ENCODE measurements at places on chromosomes 12 and 14. TPM values are rescaled to one million over a fixed set of nuclear protein-coding genes. Genes with fewer than 3 reads are reported as not detected.

GRCh38 chr12:123393747-123394146 is 9.8 kb downstream of the KMT5A start:
- peaks cover 30% of the 10 kb centered on the region for H3K4me1 ChIP-seq
- H3K36me3 ChIP-seq = peaks cover 22% of the 10 kb centered on the region
- no peak overlapping the region for H3K4me3 ChIP-seq
- no peak overlapping the region for H3K27ac ChIP-seq
- no peak for DNase-seq

- no peak overlapping the region for H3K4me3 ChIP-seq
- DNase-seq = no peak
- no peaks in the 10 kb centered on the region for H3K27me3 ChIP-seq
- no peaks in the 10 kb centered on the region for H3K4me1 ChIP-seq
- H3K27ac ChIP-seq = no peak overlapping the region
- no peaks in the 10 kb centered on the region for H3K36me3 ChIP-seq
Observed at GRCh38 chr12:83559650-83560049, 872.9 kb downstream of the TMTC2 start.

DNA sequence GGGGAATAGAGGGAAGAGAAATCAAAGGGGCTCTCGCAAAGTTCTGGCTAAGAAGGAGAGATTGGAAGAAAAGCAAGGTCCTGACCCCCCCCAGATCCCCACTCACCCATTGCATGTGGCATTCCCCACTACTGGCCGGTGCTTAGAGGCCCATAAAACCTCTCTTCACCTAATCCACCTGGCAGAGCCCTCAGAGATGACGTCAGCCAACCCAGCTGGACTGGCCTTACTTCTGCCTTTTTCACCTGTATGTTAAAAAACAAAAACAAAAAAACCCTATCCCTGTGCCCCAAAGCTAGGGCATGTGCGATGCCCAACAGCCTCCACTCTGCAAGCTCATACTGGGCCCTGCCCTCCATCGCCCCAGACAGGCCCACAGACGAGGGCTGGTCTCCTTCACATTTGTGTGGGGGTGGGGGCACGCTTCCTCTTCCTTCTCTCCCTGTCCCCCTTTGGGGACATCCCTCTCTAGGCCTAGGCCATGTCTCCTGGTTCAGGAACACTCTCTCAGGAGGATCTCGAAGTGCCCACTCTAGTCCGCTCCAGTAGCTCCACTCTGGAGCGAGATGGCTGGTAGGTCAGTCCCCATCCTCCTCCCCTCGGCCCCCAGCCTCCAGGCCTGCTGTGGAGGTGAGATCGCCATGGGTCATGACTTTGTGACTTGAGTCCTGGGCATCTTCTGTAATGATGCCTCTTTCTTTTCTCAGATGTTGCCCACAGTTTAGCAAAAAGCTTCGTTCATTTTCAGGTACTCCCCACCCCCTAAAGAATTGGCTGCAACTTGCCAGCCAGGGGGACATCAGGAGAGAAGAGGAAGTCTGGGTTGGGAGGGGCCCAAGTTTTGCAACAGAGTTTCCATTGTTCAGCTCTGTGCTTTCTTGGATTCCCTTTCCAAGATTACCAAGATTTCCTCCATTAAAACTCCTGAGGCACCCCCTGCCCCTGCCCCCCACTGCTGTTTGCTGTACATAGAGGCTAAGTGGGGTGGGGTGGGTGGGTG is 37.0 kb downstream of the FIGNL2 start:
- no peak overlapping the region for H3K4me3 ChIP-seq
- DNase-seq = peak; percentile 13

- H3K4me3 ChIP-seq = no peak overlapping the region
- no peaks in the 10 kb centered on the region for H3K4me1 ChIP-seq
- H3K27me3 ChIP-seq = no peaks in the 10 kb centered on the region
Observed at GRCh38 chr12:2553388-2554126, 241.2 kb upstream of the FKBP4 start.

GRCh38 chr12:131710464-131711457 is at the start of gene SFSWAP:
TSS of gene SFSWAP (plus strand) at chr12:131711090. CDS start at chr12:131711230, 140 bp downstream.
- H3K4me1 ChIP-seq = peaks cover 16% of the 10 kb centered on the region
- H3K27me3 ChIP-seq = no peaks in the 10 kb centered on the region
- peaks cover 16% of the 10 kb centered on the region for H3K36me3 ChIP-seq

DNA sequence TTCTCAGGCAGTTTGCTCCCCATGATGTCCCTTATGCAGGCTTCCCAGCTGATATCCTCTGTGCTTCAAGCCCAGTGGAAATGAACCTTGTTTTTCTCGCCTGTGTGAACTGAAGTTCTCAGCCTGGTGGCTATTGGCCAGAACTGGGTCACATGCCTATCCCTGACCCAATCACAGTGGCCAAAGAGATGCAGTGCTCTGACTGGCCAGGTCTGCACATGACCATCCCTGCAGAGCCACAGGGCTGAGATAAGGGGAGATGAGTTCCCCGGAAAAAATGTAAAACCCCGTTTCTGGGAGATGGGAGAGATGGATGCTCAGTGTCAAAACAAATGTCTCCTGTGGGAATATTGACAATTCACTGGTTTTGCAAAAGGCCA is 34.7 kb upstream of the FZD10 start:
- H3K4me1 ChIP-seq = no peaks in the 10 kb centered on the region
- no peaks in the 10 kb centered on the region for H3K27me3 ChIP-seq
- no peak overlapping the region for H3K4me3 ChIP-seq
- no peaks in the 10 kb centered on the region for H3K36me3 ChIP-seq
- no peak for DNase-seq

DNA sequence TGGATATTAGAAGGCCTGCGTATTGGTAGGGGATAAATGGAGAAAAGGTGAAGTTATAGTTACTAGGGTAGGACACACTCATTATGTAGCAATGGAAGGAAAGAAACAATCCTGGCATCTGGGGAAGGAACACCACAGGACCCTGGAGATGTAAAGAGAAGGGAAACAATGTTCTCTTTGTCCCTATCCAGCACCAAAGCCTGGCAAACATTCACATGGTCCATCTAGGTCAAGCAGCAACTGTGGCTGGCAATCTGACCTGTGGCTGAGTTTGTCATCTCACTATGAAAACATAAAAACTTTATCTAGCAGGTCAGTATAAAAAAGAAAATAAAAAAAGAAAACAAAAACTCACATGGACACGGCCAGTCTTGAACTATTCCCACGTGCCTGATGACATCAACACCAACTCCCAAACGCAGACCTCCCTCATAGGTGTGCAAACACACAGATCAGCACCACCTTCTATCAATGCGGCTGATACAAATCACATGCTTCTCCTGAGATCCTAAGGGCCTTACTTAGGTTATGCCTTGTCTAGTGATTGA is 2.6 kb downstream of the POMT2 start:
- H3K4me3 ChIP-seq = no peak overlapping the region
- H3K36me3 ChIP-seq = no peaks in the 10 kb centered on the region
- DNase-seq = no peak

Gene LIN7A
- 4.3 TPM for total RNA-seq

Gene C14orf180
- not detected for total RNA-seq
